Stimulated activated CD8-positive, alpha-beta memory T cell treated with anti-CD3 and anti-CD28 coated beads, Interleukin-7, amount 100 ng/mL, for 4 hours (primary cell): ENCODE measurements at places on chromosomes 7 and 10.

DNA sequence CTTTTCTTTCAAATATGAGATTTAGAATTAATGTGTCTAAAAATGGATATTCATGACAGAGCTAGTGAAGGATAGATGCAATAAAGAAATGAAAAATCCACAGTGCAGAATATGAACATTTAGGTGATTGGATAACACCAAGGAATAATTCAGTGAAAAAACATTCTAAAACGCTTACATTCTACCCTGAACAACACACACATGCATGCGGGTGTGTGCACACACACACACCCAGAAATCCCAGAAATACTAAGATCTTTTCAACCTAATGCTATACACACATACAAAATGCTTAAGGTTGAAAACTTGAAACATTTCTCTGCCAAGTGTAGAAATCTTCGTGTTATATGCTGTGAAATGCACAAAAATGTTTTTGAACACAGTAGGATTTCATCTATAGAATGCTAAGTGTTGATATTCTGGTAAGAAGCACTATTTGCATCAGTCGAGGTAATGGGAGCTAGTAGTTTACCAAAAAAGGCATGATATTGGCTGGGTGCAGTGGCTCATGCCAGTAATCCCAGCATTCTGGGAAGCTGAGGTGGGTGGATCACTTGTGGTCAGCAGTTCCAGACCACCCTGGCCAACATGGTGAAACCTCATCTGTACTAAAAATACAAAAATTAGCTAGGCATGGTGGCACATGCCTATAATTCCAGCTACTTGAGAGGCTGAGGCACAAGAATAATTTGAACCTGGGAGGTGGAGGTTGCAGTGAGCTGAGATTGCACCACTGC is 600.6 kb downstream of the PHTF2 start:
- no peak for DNase-seq

DNA sequence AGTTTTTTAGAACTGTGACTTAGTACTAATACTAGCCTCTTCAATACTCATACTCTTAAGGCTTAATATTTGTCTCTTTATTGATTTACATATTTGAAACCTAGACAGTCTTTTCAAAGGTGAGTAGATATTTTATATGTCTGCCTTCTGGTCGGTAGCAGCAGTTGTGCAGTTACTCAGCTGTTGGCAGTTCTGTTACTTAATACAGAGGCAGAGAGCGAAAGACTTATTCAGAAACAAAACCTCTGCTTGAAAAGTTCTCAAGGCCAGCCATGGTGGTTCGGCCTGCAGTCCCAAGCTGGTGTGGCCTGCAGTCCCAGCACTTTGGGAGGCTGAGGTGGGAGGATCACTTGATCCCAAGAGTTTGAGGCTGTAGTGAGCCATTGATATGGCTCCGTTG is 84.2 kb downstream of the AUTS2 start:
- DNase-seq, result no peak

- no peak for DNase-seq
Measured at GRCh38 chr7:139874302-139874629, 45.2 kb downstream of the TBXAS1 start.

GRCh38 chr7:101243646-101244374 is 1.1 kb downstream of the FIS1 start:
- no peak for DNase-seq

DNA sequence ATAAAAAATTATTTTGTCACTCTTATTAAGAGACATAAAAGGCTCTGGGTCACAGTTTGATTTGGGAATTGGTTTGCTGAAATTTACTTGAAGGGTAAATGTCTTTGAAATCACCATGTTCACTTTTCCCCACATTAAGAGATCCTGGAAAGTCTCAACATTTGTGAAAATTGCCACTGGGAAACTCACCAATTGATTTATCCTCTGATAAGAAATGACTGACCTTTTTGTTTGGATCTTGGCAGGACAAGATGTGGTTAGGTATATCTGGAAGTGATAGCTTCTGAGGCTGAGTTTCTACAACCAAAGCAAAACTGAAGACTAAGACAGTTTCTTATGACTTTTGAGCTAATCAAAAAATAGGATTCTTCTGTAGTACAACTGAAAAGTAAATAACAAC is 107.1 kb upstream of the TMEM106B start:
- DNase-seq, result no peak

- DNase-seq, result no peak
Measured at GRCh38 chr7:80860554-80860953, 58.3 kb downstream of the SEMA3C start.

DNA sequence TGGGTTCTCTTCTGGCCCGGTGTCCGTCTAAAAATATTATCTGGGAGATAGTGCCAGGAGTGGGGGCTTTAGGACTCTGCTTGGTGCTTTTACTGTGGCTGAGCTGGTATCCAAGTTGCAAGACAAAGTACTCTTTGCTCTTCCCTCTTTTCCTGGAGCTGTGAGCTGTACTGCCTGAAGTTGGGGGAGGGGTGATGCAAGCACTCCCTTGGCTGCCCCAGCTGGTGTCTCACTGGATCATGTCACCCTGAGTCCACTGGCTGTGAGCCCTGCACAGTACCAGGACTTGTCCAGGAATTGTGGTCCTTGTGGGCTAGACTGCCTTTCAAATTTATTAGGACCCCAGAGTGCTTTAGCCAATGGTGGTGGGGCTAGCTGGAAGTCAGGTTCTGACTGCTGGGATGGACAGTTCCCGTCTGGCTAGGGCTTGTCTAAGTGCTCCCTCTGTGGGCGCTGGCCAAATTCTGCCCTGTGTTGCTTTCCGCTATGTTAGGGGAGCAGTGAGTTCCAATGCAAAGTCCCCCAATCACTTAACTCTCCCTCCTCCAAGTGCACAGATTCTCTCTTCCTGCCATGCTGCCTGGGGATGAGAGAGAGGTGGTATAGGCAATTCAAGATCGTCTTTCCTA is 13.1 kb downstream of the CC2D2B start:
- DNase-seq, result no peak

DNA sequence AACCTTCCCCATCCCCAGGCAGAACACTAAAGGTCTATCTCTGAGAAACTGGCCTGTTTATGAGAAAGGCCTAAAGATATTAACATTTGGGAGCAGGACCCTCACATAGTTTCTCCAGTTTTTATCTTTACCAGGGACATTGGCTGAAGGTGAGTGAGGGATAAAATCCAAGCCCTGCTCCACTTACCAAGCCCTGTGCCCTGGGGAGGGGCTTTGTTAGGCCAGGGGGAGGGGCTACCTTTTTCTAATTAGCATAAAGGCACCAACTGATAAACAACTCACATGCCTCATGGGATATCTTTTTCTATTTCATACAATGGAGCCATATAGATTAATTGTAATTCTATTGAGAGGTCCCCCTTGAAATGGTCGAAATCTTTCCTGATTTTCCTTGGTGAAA is 55.9 kb downstream of the RNLS start:
- no peak for DNase-seq

- no peak for DNase-seq
Measured at GRCh38 chr10:35743851-35744250, 101.8 kb upstream of the FZD8 start.

- no peak for DNase-seq
Measured at GRCh38 chr10:119919271-119919670, 26.7 kb downstream of the SEC23IP start.

DNA sequence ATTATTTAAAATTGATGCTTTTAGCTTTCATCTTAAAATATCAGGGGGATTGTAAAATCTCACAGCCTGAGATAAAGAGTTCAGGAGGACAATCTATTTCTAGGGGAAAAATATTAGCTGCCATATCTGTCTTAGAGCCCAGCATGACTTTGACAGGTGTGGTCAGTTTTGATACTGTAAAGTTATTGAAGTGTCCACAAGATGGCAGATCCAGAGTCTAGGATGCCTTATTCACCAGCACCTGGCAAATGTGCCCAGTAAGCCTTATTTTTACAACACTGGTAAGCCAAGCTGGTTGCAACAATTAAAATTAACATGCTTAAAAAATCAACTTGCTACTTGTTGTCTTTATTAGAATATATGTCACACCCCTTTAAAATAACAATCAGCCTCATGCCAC is 579.3 kb downstream of the SH2D4B start:
- no peak for DNase-seq

DNA sequence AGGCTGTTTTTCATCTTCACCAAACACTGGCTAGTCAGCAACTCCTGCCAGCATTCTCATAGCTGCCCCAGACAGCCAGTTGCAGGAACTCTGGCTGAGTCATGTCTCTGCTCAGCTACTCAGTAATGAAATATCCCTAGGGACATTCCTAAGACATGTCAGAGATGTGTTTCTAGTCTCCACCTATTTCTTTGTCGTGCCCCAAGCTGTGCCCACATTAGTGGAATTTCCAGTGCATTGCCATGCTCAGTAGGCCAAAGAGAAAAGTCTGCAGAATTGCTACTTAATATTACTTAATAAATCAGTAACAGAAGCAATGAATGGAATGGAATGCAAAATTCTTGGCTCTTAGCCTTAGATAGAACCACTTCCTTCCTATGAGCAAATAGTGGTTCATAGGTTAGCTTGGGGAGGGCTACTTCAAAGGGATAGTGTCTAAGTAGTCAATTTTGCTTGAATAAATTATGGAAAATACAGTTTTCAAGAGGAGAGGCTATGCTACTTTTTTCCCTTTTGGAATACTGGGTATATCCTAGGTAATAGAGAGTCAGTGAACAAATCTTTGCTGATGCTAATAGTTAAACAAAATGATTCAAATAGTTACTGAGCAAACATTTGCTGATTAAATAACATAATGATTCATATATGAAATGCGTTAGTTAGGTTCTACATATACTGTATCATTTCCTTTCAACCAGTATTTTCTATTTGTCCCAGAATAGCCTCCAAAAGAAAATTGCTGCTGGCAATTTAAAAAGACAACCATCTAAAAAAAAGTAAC is 23.6 kb upstream of the SEMA3C start:
- DNase-seq, result no peak

DNA sequence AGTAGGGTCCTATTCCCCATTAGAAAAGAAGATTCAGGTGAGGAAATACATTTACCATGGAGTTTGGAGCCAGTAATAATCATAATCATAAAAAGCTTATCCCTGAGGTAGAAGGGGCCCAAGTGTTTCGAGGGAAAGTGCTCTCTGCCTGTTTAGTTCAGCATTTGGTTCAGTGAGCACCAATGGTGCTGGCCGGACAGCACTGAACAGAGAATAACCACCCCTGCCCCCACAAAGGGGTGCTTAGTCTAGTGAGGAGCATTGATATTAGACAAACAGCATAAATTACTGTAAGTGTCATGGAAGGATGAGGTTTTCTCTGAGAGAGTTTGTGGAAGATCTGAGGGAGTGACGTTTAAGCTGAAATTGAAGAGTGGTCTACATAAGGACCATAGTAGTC is 21.6 kb upstream of the ATE1 start:
- no peak for DNase-seq

DNA sequence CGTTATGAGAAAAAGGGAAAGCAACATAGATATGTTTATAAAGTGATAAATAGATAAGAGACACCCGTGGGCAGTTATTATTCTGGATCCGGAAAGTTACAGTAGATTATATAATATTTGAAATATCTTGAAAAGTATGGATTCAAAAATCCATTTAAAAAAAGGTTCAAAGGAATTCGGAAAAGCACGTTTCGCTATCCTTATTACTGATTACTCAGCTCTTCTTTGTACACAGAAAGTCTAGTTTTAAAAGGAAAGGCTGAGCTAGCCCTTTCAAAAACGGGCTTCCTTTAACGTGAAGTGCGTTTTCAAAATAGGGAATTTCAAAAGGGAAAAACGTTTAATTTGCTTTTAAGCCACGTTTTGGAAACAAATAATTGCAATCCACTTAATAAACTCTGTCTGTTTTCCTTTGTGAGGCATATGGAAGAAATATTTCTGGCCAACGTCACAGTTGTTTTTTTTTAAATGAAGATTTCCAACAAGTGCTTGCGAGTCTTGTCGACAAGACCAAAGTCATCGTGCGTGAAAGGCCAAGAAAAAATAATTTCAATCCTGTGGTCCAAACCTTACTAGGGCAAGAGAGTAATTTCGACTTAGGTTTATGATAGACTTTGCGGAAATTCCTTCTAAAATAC is 2.2 kb upstream of the SKIDA1 start:
- no peak for DNase-seq

DNA sequence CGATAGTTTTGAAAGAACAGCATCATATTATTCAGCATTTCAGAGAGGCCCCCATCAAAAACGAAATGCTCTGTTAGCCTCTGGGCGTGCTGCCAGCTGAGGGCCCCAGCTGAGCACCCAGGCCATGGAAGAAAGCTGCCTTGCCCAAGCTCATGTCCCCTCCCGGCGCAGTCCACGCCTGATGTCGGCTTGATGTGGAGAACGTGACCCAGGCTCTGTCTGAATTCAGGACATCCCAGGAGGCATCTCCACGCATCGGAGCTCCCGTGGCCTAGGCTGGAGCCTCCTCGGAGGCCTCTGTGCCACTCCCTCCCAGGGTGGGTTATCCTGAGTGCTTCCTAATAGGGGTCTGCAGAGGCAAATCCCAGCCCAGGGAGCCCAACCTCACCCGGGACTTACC is 218.3 kb upstream of the AKR1E2 start:
- DNase-seq, result no peak

DNA sequence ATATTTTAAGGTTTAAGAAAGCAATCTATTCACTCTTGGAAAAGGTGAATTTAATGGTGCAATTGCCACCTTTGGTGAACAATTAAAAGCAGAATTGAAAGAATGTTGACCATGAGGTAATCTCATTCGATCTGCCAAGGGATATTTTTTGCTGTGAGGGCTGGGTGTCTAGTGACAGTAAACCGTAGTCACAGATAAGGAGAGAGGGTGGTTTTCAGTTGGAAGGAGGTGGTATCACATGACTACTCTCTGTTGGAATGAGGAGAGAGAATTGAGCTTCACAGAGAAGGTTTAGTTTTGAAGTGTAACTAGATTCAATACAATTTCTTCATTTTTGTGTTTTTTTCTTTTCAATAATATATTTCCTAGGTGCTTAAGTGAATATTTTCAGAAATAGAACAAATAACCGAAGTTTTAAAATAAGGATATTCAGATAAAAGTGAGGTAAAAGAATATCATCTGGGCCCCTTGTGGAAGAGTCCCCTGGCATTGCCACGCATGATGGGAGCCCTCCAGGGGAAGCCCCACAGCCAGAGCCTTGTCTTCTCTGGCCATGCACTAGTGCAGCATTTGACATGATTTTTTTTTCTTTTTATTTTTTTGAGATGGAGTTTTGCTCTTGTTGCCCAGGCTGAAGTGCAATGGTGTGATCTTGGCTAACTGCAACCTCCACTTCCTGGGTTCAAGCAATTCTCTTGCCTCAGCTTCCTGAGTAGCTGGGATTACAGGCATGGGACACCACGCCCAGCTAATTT is 73.4 kb downstream of the GPR141 start:
- DNase-seq, result no peak
